Prostate gland (tissue), 2 donors: ENCODE measurements at places on chromosomes 4 and X.
A peak's percentile ranks its signal among the peaks of the same experiment; 100 is the strongest.

DNA sequence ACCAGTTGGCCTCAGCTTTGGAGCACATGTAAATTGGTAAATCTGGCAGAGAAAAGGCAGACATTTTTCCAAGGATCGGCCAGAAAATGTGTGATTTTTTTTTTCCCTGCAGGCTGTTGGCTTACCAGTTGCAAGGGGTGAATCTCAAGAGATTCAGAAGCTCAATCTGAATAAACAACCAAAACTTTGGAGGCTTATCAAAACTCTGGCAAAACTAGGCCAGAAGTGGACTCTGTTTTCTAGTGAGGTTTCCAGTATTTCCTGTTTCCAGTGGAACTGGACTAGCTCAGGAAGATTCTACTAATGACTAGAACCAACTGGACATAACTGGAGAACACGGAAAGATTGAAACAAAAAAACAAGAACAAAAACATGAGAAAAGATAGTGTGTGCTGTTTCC, 191.3 kb downstream of the SMIM20 start:
- no peak for DNase-seq

DNA sequence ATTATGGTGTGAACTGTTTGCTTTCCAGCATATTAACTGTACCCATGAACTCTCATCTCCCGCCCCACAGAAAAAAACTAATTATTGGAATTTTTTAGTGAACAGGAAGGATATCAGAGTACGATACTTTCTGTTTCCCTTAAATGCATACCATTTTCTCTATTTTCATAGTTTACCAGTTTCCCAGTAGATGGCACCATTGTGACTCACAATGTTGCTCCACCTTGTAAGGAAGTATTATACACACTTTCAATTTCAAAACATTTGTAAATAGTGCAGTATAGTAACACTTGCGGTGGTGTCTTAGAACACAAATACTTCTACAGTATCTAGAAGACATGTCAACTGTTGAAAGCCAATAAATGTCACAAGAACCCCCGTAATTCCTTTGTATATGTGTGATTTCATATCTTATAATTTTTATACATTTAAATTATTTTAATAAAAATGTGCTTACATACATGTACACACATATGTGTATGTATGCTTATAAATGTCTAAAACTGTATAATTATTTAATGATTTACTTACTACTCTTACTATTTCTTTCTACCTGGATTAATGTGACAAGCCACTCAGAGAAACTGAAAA, 167.3 kb downstream of the SLIT2 start:
- DNase-seq = peak; percentile 7

GRCh38 chrX:82757614-82758013, 750.5 kb upstream of the POU3F4 start:
- no peak for DNase-seq

DNA sequence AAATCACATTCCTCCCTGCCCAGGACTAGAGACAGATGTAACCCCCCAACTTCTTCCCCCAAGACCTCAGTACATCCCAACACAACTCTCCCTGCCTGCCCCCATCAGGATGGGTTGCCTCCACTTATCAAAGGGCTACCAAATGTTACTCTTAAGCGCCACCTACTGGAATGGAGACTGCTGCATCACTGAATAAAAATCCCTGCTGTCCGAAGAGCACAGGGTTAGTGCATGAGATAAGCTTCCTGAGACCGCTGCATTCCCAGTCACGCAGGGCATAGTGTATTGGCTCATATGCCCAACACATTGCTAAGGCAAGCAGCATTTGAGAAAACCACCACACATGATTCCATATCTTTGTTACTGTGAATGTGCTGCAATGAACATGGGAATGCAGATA, 544.5 kb downstream of the PPP4R3C start:
- no peak for DNase-seq

- no peak for DNase-seq
Observed at GRCh38 chr4:183106839-183107238, 7.8 kb downstream of the WWC2 start.

DNA sequence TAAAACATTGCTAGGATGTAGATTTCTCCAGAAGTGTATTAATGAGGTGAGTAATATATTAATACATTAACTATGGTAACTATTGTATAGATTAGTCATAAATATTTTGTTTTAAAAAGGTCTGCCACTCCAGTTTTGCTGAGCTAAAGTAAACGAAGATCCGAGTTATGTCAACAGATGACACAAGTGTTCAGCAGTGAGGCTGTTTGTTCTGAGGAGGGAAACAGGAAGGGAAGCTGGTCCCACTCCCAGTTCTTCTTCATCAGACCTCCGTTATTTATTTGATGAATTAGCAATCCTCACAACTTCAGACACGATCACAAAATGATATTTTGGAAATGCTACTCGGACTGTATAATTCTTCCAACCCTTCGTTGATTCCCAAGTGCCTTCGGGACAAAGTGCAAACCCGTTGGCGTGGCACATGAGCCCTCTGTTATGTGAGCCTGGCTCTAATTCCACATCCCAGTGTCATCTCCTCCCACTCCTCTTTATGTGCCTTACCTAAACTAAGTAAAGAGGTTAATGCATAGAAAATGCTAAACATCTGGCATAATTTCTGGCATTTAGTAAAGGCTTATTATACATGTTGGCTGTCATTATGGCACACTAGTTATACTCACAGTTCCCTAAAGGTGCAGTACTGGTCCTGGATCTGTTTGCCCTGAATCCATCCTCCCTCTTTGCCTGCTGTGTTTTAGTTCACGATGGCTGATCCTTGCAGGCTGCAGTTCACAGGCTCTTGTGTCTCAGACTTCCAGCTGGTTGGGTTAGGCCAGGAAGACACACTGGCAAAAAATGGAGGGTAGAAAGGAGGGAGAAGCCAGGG, 190.6 kb upstream of the LNX1 start:
- DNase-seq = no peak

GRCh38 chr4:69984030-69984443, 11.7 kb upstream of the STATH start:
- DNase-seq = peak; percentile 51

GRCh38 chr4:137076908-137077307, 455.4 kb downstream of the PCDH18 start:
- no peak for DNase-seq

DNA sequence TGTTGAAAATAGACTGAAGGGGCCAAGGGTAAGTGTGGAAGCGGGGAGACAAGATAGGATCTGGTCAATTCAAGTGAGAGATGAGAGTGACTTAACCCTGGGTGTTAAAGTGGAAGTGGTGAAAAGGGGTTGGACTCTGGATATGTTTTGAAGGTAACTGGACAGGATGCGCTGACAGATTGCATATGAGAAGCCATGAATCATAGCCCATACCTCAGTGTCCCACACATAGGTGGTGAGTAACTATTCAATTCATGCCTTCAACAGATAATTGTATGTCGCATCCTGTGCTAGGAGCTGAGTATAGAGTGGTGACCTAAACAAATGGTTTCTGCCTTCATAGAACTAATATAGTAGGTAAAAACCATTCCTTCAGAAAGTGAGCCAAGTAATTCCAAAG, 76.7 kb downstream of the KLHL34 start:
- DNase-seq = no peak

DNA sequence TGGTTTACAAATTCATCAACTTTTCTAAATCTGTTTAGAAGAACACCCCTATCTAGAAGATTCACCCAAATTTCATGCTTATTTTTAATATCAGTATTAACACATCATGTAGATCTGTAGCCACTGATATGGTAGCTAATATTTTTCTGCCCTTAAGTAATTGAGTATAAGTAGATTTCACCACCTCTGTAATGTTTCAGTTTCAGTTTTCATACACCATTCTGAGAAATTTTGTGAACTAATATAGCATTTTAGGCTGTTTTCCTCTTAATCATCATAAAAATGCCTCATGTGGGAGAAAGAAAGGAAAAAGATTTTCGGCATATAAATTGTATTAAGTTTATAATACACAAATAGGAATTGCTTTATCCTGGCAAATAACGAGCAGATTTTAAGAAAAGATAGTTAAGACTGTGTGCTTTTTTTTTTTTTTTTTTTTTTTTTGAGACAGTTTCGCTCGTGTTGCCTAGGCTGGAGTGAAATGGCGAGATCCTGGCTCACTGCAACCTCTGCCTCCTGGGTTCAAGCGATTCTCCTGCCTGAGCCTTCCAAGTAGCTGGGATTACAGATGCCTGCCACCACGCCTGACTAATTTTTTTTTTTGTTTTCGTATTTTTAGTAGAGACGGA, 21.4 kb upstream of the RBPJ start:
- DNase-seq = no peak

GRCh38 chr4:151324124-151324751, 1.2 kb downstream of the SH3D19 start:
- peak; percentile 5 for DNase-seq

GRCh38 chrX:68998716-68999115, 166.5 kb downstream of the PJA1 start:
- no peak for DNase-seq

- no peak for DNase-seq
Observed at GRCh38 chr4:1569461-1570151, 114.5 kb downstream of the FAM53A start.

DNA sequence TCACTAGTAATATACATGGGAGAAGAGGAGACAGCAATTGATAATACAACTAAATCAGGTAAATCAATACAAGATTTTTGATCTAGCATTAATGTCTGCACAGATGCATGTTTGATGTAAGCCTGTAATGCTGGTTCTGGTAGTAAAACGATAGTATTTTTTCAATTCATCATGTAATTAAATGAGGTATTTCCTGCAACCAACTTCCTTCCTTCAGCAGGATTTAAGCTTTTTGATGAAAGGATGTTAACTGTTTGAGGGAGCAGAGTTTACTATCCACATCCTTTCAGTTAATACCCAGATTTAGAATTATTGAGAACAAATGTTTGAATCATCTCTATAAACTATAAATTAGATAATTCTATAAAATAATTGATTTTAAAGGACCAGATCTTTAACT, 31.4 kb upstream of the NFKB1 start:
- no peak for DNase-seq

DNA sequence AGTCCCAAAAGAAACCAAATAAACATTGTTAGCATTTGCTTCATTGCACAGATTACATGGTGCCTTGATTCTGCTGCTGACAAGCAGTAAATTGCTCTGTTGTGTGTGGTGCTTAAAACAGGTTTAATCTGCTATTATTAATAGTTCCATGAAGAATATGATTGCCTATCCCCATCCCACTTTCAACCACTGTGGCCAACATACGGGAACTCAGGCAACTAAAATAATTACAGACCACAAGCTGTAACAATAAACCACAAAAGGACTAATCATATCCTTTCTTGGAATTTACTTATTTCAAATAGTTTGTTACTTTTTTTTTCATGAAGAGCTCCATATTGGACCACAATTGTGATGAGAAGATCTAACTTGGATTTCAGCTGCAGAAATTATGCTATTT, 131.5 kb downstream of the PACRGL start:
- no peak for DNase-seq

DNA sequence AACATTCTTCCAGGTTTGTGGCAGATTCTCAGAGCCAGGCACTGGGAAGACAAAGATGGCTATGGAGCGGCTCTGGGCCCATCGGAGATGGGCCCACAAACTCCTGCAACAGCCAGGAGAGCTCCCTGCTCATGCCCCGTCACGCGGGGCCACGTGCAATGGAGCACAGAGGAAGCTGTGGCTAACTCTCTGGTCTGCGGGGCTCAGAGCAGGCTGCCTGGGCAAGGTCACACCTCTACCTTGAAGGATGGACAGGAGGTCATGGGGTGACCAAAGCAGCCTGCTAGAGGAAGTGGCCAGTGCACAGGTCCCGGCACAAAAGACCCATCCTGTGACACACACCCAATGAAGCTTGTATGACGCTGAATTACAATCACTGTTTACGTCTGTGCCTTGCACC, 45.2 kb downstream of the C4orf50 start:
- DNase-seq = no peak

DNA sequence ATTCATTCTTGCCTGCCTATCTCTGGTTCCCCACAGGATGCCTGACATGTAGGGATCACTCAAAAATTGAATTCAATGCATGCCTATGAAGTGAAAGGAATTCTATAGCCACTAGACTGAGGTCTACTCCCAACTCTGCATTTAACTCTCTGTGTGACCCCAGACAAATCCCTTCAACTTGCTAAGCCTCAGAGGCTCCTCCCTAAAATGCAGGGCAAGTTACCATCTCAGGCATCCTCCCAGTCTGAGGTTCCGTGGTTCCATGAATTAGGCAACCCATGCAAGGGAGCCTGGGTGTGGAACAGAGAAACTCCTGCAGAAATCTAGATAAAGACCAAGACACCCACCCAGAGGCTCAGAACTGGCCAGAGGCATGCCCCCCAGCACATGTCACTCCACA, 6.6 kb downstream of the SRPX start:
- DNase-seq = no peak

DNA sequence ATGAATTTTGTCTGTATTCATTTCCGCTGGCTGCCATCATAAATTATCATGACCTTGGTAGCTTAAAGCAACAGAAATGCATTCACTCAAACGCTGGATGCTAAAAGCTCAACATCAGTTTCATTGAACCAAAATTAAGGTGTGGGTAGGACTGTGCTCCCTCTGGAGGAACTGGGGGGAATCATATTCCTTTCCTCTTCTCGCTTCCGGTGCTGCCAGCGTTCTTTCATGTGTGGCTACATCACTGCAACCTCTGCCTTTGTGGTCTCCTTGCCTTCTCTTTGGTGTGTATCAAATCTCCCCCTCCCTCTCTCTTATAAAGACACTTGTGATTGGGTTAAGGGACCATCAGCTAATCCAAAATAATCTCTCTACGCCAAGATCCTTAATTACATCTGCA, 39.5 kb downstream of the NEIL3 start:
- no peak for DNase-seq

DNA sequence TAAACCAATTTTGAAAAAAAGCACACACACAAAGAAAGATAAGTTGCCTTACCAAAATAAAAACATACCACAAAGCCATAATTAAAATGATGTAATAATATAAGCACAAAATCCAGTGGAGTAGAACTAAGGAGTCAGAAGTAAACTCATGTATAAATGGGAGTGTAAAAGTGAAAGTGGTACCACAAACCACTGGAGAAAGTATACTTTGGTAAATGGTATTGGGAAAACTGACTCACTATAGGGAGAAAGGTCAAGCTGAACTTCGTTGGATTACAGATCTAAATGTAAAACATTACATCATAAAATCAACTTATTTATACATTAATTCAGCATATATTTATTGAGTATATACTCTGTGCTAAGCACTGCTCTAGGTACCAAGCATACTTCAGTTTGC, 46.3 kb upstream of the HHIP start:
- no peak for DNase-seq
